Lung (tissue), 17 donors: ENCODE measurements at places on chromosomes 16 and 17.

DNA sequence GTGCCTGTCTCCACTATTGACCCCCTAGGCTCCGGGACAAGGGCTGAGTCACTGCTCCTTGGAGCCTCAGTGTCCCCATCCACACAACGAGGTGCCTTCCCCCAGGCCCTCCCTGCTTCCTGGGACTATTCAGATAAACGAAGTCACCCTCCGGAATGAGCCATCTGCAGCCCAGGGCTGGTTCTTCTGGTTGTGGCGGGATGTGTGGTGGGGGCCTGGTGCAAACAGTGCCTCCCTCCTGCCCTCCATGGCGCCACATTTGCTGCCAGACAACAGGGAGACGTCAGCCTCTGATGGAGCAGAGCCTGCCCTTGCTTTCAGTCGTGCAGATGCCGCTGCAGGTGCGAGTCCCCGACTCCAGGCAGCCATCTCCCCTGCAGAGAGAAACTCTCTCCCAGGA, 5.1 kb upstream of the KRT16 start:
- DNase-seq = peak; percentile 13

DNA sequence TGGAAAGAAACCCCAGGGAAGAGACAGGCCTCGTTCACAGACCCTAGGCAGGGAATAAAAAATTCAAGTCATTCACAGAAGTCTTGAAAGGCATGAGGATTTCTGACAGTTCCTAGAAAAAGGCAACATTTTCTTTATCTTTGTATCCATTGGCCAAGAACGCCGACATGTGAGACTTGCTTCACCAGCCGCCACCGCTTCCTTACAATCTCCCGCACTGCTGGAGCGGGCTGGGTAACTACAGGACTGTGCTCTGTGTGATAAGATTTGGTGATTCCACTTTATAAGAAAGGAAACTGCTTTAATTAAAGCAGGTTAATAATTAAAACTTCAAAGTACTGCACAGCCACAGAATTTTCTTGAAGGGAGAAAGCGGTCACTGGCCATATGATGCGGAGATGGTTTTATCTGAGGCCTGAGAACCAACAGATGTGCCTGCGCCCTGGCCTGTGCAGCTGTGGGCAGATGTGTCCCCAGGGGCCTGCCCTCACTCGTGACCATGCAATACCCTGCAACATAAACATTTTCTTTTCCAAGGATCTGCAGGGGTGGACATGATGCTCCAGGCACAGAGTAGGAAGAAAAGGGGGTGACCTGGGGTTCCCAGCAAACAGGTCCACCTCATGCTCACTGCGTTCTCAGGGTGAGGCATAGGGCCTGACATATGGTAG, 13.0 kb upstream of the LGALS3BP start:
- DNase-seq = no peak

GRCh38 chr17:45369421-45369820, 52.6 kb upstream of the MAP3K14 start:
- no peak for DNase-seq

- no peak for DNase-seq
Measured at GRCh38 chr17:68878226-68878885, 76.8 kb downstream of the ABCA8 start.

DNA sequence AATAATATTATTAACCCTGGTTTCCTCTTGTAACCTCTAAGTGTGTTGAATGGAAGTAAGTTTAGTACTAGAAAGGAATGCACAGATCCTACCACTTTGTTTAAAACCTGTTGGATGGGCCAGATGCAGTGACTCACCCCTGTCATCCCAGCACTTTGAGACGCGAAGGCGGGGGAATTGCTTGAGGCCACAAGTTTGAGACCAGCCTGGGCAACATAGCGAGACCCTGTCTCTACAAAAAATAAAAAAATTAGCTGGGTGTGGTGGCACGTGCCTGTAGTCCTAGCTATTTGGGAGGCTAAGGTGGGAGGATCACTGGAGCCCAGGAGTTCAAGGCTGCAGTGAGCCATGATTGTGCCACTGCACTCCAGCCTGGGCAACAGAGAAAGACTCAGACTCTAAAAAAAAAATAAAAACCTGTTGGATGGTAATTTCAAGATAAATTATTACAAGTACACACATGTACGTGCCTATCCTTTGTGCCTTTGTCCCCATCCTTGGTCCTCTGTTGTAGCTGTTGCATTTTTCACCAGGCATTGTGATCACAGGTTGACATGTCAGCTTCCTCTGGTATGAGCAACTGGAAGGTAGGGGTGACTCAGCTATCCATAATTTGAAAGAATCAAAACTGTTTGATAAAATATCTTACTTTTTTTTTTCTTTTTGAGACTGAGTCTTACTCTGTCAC, 30.7 kb upstream of the METTL9 start:
- no peak for DNase-seq

DNA sequence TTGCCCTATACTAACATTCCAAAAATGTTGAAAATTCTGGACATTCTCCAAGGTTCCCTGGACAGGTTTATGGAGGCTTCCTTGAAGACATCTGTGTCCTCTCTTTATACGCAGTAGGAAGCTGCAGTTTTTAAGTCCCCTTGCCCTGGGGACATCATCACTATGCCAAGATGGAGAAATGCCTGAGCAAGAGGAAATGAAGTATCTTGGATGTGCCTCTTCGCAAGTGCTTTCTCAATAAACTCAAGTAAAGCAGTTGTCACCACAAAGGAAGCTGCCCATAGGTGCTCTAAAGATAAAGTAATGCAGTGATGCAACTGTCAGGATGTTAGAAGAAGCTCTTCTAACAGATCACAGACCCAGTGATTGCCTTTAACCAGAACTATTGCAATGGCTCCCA, 71.0 kb downstream of the CDYL2 start:
- DNase-seq = no peak

- no peak for DNase-seq
Measured at GRCh38 chr16:70760221-70760620, 40.7 kb downstream of the VAC14 start.

- DNase-seq = no peak
Measured at GRCh38 chr17:80492343-80493136, 16.1 kb upstream of the NPTX1 start.

GRCh38 chr16:52545222-52545897, 1.6 kb downstream of the TOX3 start:
- DNase-seq = peak; percentile 44

DNA sequence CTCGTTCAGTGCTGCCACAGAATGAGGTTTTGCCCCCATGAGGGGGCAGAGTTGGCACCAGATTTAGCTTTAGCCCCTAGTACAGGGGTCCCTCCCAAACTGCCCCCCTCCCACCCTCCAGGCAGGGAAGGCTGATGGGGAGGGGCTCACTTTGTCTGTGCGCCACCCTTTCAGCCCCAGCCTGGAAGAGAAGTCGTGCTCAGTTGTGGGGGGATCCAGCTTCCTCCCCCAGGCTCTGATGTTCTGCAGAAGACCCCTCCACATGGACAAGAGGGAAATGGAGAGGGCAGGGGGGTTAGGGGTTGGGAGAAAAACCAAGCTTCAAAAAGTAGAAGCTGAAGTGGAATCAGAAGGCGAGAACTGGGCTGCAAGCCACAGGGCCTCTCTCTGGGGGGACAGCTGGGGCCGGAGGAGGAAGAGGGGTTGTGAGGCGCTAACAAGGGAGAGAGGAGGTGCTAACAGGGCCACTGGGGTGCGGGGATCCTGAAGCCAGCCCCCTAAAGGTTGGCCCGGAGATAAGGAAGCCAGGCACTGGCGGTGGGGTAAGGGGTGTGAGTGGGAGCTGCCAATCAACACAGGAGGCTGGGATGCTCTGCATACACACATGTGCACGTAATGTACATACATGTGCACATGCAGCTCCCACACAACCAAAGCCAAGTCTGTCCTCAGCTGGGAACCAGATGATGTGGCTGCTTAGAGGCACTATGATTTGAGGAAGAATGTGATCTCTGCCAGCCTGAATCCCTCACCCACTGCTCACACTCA, 7.0 kb upstream of the TMEM92 start:
- peak; percentile 85 for DNase-seq

- DNase-seq = no peak
Measured at GRCh38 chr17:65522751-65523404, 38.6 kb downstream of the AXIN2 start.

DNA sequence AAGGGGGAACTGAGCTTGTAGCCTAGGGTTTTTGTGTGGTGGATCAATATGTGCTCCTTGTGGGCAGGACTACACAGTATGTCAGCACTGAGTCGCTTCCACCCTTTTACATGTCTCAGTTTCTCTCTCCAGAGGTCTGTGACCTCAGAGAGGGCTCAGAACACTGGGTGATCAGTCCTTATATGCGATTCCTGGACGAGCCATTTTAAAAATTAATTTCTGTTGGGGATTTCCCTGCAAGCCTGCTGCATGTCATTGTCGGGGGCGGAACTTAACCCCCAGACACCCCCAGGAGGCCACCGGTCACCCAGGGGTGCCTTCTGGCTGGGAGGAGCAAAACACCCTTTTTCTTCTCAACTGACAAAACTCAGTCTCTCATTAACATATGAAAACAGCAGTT, 14.1 kb downstream of the DHRS7B start:
- no peak for DNase-seq

- peak; percentile 15 for DNase-seq
Measured at GRCh38 chr17:72715906-72716572, 376.4 kb downstream of the SLC39A11 start.

DNA sequence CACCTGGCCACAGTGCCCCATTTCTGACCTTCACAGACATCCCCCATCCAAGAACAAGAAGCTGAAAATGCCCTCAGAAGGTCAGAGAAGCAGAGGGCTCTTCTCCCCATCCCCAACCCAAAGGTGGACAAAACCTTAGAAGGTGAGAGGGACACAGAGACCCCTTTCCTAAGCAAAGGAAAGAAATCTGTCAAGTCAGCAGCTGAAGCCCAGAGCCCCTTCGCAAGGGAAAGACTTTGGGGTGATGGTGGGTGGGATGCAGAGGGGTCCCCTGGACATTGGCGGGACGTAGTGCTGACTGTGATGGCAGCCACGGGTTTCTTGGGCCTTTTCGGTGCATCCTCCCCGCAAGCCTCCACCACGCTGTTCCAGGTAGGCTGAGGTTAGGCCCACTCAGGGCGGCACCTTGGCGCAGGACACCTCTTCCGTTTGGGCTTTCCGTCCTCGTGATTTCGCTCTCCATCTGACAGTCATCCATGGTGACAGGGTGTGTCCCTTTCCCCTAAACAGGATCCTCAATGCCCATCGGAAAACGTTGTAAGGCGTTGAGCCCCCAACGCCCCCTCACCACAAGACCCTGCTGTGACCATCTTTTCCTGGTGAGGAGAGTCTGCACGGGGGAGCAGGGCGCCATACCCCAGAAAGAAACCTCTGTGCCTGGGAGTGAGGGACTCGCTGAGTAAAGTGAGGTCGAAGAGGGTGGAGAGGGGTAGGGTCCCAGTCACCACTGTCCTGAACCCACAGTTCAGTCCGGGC, 10.7 kb upstream of the GSDMA start:
- no peak for DNase-seq

- peak; percentile 39 for DNase-seq
Measured at GRCh38 chr16:89443727-89444084, 46.7 kb downstream of the ANKRD11 start.

DNA sequence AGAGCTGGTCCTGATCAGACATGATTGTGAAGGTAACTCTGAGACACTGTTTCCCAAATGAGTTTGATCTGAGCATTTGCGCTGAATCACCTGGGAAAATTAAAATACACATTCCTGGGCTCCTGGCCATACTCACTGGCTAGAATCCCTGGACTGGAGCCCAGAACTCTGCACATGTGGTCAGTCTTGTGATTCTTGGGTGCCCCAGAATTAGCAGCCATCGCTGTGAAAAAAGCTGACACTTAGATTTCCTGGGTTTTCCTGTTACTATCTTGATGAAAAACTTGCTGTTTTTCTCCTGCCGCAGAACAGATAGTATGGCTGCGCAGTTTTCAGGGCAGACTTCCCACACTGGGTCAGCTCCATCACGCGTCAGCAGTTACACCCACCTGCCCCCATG, 24.6 kb downstream of the NECAB2 start:
- DNase-seq = peak; percentile 25

- peak; percentile 68 for DNase-seq
Measured at GRCh38 chr17:20116683-20117309, 107.6 kb downstream of the SPECC1 start.

DNA sequence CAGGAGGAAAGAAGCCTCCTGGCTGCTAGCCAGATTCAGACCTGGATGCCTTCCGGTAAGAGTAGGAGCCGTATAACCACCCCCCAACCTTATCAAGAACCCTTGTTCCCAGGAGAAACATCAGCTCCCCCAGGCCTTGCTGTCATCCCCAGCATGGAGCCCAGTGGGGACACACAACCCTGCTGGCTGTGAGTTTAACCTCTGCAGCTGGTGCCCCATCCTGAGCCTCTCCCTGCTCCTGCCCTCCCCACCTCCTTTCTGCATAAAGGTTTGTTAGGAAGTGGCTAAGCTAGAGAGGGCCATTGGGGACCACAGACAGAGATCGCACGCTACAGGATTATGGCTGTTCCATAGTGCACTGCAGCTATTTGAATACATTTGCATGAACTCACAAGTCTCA, 55.5 kb upstream of the RPL38 start:
- DNase-seq = no peak
